ENCODE measurements at places on chromosomes 3 and 15. TPM values are rescaled to one million over a fixed set of nuclear protein-coding genes. Genes with fewer than 3 reads are reported as not detected.

ANKRD63 gene
- 0.35 TPM for total RNA-seq

MITF gene
- 0.44 TPM for total RNA-seq

GNB4 gene
- 2.1 TPM for total RNA-seq

- H3K4me1 ChIP-seq, result no peaks in the 10 kb centered on the region
- H3K36me3 ChIP-seq, result no peaks in the 10 kb centered on the region
- H3K4me3 ChIP-seq, result no peak overlapping the region
These were observed 302.9 kb downstream of the TLE3 start for GRCh38 chr15:69794645-69795469.

GRCh38 chr3:150232992-150233451 is 175.1 kb upstream of the TSC22D2 start:
- no peak overlapping the region for H3K27ac ChIP-seq
- DNase-seq, result no peak
- H3K4me3 ChIP-seq, result no peak overlapping the region
- no peaks in the 10 kb centered on the region for H3K4me1 ChIP-seq

- H3K4me1 ChIP-seq, result peaks cover 13% of the 10 kb centered on the region
- no peak overlapping the region for H3K27ac ChIP-seq
- no peaks in the 10 kb centered on the region for H3K36me3 ChIP-seq
- no peaks in the 10 kb centered on the region for H3K27me3 ChIP-seq
These were observed 37.2 kb upstream of the BLM start for GRCh38 chr15:90679959-90680358.

GRCh38 chr15:94677202-94677790 is 445.9 kb downstream of the MCTP2 start:
- no peaks in the 10 kb centered on the region for H3K27me3 ChIP-seq
- no peak for DNase-seq
- no peaks in the 10 kb centered on the region for H3K36me3 ChIP-seq
- no peaks in the 10 kb centered on the region for H3K4me1 ChIP-seq
- no peak overlapping the region for H3K4me3 ChIP-seq

GRCh38 chr3:153273217-153273616 is 111.2 kb downstream of the RAP2B start:
- H3K36me3 ChIP-seq, result no peaks in the 10 kb centered on the region
- no peak overlapping the region for H3K27ac ChIP-seq
- DNase-seq, result no peak
- no peaks in the 10 kb centered on the region for H3K4me1 ChIP-seq
- H3K27me3 ChIP-seq, result no peaks in the 10 kb centered on the region

DNA sequence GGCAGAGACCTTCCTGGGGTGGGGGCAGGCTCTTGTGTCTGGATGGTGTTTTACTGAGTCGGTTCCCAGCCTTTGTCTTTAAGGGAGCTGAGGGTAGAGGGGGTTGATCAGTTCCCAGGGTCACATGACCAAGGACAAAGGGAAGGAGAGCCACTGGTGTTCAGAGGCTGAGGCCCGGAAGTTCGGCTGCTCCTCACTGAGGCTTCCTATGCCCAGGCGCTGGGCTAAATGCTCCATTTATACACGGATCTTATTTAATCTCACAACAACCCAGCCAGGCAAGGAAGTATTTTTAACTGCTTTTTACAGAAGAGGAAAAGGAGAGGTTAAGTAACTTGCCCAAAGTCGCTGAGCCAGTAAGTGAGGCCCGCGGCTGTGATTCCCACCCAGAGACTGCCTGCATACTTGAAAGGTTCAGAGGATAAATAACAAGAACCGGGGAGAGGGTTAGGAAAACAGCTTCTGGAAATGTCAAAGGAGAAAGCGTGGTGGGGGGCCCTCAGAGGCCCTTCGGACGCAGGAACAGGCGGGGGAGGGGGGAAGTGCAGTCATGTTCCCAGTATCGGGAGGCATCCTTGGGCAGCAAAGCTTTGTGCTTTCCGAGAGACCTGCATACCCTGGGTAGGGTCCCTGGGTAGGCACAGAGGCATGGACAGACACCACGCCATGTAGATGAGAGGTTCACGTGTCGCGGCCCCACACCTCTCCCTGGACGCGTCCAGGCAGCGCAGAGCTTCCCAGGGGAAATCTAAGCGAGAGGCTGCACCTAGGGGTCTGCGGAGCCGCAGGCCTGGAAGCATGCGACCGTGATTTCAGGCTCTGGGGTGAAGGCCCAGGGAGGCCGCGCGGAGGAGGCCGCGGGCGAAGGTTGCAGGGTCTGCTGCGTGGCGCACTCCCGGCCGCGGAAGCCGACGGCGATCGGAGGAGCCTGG is 21.3 kb downstream of the EPHB3 start:
- no peaks in the 10 kb centered on the region for H3K4me1 ChIP-seq
- H3K4me3 ChIP-seq, result no peak overlapping the region
- DNase-seq, result no peak
- H3K27me3 ChIP-seq, result no peaks in the 10 kb centered on the region
- H3K36me3 ChIP-seq, result no peaks in the 10 kb centered on the region

- H3K27me3 ChIP-seq, result no peaks in the 10 kb centered on the region
- peak overlapping the region; percentile 62 for H3K4me3 ChIP-seq
- H3K36me3 ChIP-seq, result no peaks in the 10 kb centered on the region
- peak overlapping the region; percentile 30 for H3K27ac ChIP-seq
- no peak for DNase-seq
These were observed 573.9 kb downstream of the AGBL1 start for GRCh38 chr15:86653344-86654197.

- H3K4me1 ChIP-seq, result no peaks in the 10 kb centered on the region
- no peaks in the 10 kb centered on the region for H3K36me3 ChIP-seq
- no peak overlapping the region for H3K27ac ChIP-seq
- DNase-seq, result no peak
- H3K4me3 ChIP-seq, result no peak overlapping the region
These were observed 57.7 kb downstream of the DNAJB8 start for GRCh38 chr3:128408693-128409623.

Data from CD4-positive, CD25-positive, alpha-beta regulatory T cell (primary cell).